ENCODE measurements at places on chromosomes 6 and 20.

- peak; percentile 78 for DNase-seq
These were observed 24.0 kb downstream of the C6orf132 start for GRCh38 chr6:42118162-42119001.

DNA sequence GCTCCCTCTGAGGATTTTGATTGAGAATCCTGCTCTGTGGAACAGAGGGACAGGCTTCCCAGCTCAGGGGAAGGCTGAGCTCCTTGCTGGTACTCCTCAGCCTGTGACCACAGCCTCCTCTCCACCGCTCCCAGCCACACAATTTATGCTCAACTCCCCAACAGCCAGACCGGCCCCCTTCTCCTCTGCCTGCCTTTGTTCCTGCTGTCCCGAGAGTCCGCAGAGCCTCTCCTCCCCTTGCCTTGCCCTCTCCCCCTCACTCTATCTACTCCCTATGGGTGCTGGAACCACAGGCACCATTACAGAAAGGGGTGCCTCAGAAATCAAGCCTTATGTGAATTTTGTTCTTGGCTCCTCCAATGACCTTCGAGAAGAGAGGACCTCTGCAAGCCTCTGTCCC, 15.9 kb downstream of the MAP1LC3A start:
- no peak for DNase-seq

GRCh38 chr20:47907031-47907675, 121.9 kb upstream of the SULF2 start:
- no peak for DNase-seq

DNA sequence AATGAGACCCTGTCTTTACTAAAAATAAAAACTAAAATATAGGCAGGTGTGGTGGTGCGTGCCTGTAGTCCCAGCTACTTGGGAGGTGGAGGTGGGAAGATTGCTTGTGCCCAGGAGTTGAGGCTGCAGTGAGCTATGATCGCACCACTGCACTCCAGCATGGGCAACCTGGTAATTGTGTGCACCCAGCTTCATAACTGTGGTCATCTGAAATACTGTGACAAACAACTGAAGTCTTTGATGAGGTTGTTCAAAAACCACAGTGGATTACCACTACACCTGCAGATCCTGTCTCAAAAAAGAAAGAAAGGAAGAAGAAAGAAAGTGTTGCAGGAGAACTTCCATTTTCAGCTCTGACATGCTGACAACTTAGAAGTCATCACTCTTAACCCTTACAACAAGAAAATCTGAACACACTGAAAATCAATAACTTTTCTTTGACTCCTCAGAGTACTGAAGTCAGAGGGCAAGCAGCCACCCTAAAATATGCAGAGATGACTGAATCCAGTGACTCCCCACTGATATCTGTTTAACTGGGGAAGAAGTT, 13.8 kb upstream of the ZBP1 start:
- no peak for DNase-seq

DNA sequence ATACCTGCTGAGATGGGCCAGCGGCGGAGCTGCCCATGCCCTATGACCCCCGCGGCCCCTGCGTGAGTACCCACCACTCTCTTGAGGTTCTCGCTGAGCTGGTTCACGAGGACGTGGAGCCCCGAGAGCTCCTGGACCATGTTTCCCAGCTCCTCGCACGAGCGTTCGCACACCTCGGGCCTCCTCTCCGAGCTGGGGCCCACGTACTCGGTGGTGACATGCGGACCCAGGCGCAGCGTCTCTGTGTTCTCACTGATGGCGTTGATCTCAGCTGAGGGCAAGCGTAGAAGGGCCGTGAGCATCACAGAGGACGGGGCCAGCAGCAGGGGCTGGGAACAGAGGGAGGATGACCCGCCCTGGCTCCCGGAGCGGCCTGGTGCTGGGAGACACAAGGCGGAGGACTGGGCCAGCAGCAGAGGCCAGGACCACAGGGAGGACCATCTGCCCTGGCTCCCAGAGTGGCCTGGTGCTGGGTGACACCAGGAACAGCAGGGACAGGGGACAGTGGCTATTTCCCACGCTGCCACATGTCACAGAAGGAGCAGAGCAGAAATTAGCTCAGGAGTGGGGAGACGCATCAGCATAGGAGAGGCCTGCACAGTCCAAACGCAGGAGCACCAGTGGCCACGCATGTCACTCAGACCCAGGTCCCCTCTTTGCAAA, 11.8 kb downstream of the THBS2 start:
- no peak for DNase-seq

DNA sequence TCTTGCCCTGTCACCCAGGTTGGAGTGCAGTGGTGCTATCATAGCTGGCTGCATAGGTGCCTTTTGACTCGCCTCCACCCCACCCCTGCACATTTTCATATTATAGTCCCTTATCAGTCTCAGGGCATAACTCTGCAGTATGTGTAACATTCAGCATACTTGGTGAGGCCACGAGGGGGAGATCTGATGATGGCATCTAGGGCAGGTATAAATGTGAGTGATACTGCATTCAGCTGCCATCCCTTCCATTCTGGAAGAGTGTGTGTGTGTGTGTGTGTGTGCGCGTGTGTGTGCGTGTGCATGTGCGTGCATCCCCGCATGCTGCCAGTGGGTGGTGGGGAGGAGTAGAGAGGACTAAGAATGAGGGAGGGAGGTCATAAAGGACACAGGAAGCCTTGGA, 81.4 kb downstream of the JARID2 start:
- peak; percentile 31 for DNase-seq

- no peak for DNase-seq
These were observed 30.1 kb upstream of the LRRN4 start for GRCh38 chr20:6083926-6084325.

DNA sequence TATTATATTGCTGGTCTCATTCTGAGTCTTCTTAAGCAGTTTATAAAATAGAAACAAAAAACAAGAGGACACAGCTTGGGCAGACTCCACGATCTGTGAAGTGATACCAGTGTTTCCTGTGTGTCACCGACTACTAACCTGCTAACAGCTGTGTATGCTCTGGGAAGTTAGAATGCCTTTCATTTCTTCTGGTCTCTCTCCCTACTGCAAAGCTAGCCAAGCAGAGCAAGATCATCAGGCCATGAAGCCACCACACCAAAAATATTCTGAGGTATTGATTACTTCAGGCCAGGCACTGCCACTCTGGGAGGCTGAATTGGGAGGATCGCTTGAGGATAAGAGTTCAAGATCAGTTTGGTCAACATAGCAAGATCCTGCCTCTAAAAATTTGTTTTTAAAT, 46.9 kb upstream of the SMIM29 start:
- DNase-seq: no peak

- peak; percentile 65 for DNase-seq
These were observed 99.4 kb downstream of the BFSP1 start for GRCh38 chr20:17431621-17432364.

DNA sequence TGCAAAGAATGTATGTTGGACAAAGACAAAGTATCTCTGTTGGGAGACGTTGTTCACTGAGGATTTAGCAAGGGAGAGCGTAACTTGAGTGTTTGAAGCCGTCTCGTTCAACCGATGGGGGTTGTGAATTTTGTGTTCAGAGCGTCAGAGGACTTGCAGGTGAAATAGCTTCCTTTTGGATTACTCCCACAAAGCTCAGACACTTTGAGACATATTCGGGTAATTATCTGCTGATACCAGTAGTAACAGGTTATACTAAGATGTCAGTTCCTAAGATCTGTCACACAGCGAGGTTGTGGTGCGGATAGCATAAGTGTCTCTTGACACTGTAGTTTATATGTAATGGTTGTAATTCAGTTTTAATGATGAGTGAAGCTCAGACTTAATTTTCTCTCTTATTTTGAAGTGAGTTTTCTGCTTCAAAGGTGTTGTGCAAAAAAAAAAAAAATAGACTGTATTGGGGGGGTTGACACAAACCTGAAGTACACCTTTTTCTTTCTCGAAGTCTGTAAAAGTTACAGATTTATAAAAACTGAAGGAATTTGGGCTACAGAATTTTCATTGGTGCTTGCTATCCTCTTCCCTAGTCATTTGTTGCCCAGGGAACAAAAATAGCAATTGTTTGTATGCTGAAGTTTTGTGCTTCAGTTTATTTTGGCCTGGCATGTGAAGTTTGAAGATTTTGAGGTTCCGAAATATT, 1.7 kb downstream of the ASXL1 start:
- DNase-seq: no peak
